AG04450 (cell line): ENCODE measurements at places on chromosomes 2 and 18.

- DNase-seq, result no peak
Measured at GRCh38 chr18:31079973-31080372, 22.2 kb downstream of the DSC2 start.

GRCh38 chr2:161416708-161417437 lies 776 bp downstream of the TBR1 start:
- no peak for DNase-seq

DNA sequence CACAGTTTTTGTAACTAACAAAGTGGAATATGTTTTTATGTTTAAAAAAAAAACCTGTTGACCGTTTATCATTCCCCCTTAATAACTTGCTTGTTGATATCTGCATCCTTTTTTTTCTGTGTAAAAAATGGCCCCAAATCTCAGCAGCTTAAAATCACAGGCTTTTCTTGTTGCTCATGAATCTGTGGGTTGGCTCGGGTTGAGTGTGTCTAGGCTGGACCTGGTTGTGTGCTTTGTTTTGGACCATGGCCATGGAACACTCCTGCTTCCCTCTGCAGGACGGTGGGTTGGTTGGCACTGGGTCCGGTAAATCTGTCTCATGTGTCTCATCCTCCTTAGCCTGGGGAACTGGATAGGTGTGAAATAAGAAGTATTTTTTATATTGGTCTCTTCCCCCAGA lies 139.0 kb upstream of the LINC00305 start:
- DNase-seq, result no peak

DNA sequence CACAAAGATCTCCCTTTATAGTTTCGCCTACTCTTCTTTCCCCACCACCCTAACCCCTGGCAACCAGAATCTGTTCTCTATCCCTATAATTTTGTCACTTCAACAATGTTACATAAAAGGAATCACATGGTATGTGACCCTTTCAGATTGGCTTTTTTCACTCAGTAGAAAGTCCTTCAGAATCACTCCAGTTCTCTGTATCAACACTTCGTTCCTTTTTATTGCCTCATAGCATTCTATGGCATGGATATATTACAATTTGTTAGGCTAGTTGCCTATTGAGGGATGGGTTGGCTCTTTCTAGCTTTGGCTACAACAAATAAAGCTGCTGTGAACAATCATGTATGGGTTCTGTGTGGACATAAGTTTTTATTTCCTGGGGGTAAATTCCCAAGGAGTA lies 163.1 kb downstream of the RPIA start:
- DNase-seq, result no peak

DNA sequence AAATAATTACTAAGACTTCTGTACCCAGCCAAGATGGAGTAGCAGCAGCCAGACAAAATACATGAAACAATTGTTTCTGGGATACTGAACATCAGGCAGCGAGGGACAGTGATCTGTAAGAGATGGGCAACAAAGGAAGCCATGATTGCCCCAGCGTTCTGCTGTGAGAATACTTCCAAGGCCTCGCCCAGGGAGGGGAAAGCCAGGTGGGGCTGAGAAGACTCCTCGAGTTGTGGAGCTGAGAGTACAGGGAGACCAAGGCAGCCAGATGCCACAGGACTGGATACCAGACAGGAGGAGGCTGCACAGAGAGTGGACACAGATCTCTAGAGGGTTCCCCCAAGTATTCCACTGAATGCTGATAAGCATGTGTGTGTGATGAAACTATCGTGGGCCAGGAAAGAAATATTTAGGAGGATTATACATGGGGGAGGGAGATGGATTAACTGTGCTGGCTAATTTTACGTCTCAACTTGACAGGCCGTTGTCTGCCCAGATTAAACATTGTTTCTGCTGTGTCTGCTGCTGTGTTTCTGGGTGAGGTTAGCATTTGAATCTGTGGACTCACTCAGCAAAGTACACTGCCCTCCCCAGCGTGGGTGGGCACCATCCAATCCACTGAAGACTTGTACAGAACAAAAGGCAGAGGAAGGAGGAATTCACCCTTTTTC lies 10.2 kb upstream of the LIMS2 start:
- DNase-seq, result no peak

- no peak for DNase-seq
Measured at GRCh38 chr18:34976123-34976522, 65.1 kb upstream of the MAPRE2 start.

GRCh38 chr2:88452565-88452905 lies at the start of gene FOXI3:
TSS of gene FOXI3 (minus strand) at chr2:88452693. CDS start at chr2:88452535, 158 bp downstream.
- no peak for DNase-seq
